Activated CD4-positive, alpha-beta T cell treated with anti-CD3 and anti-CD28 coated beads, Interleukin-2, amount 50 U/mL, for 4 hours (primary cell): ENCODE measurements at places on chromosomes 12 and 14.

- no peak for DNase-seq
Observed at GRCh38 chr12:25864306-25865276, 93.9 kb upstream of the RASSF8 start.

DNA sequence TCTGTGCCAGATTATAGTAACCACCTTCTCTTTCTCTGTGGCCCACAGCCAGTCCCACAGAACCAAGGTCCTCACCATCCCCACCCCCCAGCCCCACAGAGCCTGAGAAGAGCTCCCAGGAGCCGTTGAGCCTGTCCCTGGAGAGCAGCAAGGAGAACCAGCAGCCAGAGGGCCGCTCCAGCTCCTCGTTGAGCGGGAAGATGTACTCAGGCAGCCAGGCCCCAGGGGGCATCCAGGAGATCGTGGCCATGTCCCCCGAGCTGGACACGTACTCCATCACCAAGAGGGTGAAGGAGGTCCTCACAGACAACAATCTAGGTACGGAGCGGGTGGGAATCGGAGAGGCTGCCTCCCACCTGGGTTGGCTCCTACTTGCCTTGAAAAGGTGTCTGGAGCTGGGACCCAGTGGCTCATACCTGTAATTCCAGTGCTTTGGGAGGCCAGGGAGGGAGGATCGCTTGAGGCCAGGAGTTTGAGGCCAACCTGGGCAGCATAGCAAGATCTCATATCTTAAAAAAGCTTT is 34.4 kb downstream of the PHETA1 start:
- no peak for DNase-seq

GRCh38 chr12:49647827-49648711 is 24.7 kb downstream of the PRPF40B start:
- DNase-seq, result no peak

GRCh38 chr12:130880411-130880885 is 8.6 kb downstream of the RAN start:
- DNase-seq, result no peak

DNA sequence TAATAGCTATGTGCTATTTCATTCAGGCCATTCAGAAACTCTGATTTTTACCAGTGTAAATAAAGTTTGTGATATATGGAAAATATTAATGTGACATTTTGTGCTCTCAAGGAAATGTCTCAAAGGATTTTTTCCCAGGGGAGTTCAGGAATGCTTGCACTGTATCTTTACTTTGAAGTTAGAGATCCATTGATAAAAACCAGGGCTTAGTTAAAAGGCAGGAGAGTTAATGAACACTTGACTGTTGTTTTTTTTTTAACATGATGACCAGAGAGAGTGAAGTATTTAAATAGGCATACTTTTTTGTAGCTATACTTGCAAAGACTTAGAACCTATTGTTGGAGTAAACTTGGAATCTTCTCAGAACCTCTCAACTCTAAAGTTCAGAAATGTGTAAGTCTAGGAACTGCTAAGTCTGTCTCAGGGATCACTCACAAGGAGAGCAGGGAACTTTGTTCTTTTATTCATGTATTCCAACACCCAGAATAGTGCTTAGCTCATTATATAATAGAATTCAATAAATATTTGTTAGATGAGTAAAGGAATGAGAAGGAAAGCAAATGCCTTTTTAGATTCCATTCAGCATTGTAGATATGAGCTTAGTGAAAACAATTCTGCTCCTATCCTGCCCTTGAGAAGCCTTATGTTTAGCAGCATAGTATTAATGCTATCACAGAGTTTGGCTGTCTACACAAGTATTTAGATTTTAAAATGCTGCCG is 117.5 kb downstream of the DAAM1 start:
- no peak for DNase-seq

DNA sequence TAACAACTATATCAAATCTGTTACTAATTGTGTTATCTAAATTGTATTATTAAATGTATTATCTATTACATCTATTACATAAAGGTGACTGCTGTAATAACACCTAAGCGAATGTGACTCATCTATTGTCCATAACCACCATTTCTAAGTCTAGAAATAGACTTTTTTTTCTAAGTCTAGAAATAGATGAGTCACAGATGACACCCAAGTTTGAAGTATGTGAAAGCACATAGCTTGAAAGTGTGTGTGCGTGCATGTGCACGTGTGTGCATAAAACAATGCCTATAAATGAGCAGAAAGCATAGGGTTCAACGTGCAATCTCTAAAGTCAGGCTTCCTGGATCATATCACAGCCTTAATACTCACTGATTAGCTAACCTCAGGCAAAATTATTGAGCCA is 451.3 kb upstream of the USP15 start:
- no peak for DNase-seq

DNA sequence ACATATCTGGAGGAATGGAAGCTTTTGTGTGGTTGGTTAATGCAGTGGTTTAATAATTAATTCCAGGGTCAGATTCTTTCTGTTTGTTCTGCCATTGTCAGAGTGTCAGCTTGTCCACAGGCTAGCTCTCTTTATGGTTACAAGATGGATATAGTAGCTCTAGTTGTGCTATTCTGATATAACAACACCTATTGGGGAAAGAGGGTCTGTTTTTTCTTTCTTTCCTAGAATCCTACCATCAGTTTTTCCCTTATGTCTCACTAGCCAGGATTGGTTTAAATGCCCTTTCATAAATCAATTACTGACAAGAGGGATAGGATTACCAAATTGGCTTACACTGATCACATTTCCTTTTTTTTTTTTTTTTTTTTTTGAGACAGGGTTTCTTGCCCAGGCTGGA is 27.8 kb downstream of the CNOT2 start:
- DNase-seq, result no peak
